NCI-H146 (cell line): ENCODE measurements at places on chromosomes 4 and X.

DNA sequence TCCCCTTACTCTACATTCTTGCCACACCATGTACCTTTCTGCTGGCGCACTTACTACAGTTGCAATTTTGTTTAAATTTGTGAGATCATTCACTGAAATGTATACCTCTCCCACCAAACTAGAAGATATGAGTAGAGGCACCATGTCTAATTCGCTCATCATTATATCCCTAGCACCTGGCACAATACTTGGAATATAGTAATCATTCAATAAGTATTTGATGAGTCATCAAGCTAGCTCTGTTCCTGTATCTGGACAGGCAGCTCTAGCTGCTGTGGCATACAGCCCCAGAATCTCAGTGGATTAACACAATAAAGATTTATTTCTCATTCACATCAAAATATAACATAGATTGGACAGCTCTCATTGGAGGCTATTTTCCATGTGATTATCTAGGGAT is 245.9 kb downstream of the IDS start:
- DNase-seq, result no peak

GRCh38 chrX:74242484-74243138 is 61.4 kb upstream of the ZCCHC13 start:
- DNase-seq, result no peak

DNA sequence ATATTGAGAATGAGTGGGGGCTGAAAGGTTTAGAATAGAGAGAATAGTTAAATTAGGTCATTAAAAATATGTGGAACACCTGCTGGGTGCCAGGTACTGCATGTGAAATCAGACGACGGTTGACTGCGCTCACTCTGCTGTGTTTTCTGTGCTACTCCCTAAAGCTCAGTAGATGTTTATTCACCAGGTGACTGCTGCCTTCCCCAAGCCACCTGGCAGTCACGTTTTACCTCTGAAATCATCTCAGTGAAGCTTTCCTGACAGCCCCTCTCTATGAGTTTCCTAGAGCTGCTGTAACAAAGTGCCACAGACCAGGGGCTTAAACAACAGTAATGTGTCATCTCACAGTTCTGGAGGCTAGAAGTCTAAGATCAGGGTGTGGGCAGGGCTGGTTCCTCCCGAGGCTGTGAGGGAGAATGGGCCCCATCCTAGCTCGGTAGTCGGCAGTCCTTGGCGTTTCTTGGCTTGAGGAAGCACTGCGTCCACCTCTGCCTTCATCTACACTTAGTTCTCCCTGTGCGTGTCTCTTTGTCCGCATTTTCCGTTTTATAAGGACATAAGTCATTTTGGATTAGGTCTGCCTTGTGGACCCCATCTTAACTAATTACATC is 25.3 kb downstream of the ADD1 start:
- DNase-seq, result peak; percentile 20

- no peak for DNase-seq
These were observed 40.6 kb upstream of the IL21 start for GRCh38 chr4:122661176-122662160.

DNA sequence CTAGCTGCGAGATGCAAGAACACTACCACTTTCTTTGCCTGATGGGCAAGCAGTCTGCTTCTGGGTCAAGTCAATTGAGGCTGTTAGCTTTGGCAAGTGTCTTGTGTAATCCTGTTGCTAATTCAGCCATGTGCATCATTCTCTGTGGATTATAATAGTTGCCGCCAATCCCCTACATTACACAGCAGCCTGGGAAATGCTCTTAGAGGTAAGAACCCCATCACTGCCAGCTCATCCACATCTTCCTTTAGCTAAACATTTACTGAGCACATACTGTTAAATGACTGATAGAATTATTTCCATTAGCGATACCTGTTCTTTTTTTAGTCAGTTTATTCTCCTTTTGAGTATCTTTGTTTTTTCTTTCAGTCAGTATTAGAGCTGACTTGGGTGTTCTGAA is 116.2 kb downstream of the CBR4 start:
- DNase-seq, result no peak

DNA sequence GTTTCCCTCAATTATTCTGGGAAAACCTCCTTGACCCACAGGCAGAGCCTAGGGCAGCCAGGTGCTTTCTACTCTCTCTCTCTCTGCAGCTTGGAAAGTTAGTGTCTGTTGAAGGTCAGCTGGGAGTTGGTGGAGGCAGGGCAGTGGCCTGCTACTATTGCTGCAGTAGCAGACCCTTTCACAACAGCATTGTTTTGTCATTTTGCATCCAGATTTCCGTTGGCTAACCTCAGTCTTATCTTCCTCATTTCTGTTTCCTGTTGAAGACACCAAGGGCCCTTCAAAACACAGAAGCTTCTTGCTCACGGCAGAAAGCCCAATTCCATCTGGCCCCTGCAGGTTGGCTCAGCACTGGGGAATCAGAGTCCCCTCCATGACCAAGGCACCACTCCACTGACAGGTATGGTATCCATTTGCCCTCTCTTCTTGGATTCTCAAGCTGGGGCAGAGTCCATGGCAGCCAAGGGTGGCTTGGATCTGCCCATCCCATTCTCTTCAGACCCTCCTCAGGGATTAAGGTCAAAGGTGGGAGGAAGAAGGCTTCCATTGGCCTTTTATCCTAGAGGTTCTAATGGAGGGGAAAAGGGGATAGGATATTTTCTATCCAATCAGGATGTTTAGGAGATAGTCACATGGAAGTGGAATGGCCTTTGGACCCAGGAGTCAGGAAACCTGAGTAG is 24.6 kb downstream of the VSIG4 start:
- no peak for DNase-seq

GRCh38 chrX:8755813-8756212 is 23.9 kb upstream of the ANOS1 start:
- no peak for DNase-seq

- DNase-seq, result no peak
These were observed 15.2 kb downstream of the ADRA2C start for GRCh38 chr4:3781193-3781886.

DNA sequence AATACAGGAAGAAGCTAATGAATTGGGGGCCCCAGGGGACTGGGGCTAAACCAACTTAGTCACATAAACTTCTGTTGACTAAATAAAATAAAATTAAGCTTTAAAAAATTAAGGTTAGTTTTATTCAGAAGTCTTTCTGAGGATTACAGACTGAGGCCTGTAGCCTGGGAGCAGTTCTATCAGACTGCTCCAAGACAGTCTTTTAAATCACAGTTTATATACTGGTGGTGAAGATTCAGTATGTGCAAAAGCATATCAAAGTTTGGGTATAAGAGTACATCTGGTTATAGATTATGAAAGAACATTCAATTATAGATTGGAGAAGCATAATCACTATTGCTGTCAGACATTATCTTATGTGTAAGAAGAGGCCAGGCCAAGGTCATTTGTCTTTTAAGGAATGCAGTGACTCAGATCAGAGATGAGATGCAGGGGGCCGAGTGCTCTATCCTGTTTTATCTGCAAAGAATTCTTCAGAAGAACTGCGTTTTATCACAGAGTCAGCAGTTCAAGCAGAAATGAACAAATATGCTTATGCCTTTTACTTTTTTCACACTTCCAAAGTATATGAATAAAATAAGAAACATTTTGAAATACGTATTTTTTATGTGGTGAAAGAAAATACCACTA is 109.4 kb downstream of the PDHA2 start:
- no peak for DNase-seq

DNA sequence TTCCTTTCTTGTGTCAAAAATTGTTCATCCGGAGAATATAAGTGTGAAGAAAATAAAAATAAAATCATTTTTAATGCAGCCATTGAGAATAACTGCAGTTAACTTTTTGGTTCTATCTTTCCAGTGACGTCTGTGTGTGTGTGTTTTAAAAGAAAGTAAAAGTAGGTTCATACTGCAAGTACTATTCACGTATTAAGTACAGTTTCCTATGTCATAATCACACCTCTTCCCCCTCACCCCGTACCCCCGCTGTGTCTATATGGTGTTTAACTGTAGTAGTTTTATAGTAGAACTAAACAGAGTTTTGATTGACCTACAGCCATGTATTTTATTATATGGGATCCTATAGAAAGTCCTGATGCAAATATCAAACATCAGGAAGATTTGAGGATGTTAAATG is 78.5 kb upstream of the CLCN4 start:
- no peak for DNase-seq

DNA sequence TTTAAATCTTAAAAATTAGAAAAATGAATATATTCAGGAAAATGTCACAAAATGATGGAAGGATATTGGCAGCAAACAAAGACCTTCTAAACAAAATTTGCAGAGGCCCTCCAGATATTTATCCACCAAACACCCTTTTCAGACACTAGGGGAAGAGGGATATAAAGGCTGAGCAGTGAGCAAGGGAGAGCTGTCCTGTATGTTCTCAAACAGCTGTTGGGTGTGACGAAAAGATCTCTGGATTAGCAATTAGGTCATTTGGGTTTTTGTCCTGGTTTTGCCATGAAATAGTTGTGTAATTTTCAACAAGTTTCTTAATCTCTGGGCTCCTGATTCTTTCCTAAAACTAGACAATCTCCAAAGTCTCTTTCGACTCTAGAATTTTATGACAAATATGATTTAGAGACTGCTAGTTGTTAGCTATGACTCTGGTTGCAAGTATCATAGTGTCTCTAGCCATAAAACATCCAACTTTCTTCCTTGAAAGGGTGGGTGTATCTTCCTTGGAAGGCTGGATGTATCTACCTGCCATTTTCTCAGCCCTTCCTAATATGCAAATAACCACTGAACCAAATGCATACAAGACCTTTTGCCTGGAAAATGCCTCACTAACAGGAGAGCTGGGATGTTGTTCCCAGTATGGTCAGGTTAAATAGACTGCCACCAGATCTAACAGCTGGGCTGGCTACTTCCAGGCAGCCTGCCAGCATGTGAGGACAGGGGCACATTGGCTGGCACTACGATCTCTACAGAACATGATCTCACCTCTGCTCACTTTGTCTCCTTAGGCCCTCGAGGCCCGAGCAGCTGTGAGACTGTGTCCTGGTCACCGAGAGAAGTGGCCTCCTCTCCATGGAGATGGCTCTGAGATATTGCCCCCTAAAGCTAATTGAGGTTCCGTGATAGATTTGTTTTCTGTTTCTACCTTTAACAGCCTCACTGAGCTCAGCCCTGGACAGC is 225.5 kb upstream of the JADE1 start:
- no peak for DNase-seq

DNA sequence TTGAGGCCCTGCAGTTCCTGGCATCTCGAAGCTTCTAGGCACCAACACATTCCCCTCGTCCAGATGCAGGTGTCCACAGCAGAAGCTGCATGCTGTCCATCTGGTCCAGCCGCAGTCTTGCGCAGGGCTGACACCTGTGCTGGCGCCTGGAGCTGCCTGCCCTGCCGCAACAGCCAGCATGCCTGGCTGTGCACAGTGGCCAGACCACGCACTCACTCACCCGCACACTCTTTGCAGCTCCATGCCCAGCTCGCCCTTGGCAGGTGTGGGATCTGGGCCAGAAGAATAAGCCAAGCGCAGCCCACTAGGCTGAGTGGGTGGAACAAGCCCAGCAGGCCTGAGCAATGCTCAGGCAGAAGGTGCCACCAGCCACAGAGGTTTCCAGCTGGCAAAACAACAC is 125.6 kb downstream of the PARM1 start:
- no peak for DNase-seq

GRCh38 chrX:130704053-130705038 is 198.7 kb downstream of the ENOX2 start:
- DNase-seq, result no peak

DNA sequence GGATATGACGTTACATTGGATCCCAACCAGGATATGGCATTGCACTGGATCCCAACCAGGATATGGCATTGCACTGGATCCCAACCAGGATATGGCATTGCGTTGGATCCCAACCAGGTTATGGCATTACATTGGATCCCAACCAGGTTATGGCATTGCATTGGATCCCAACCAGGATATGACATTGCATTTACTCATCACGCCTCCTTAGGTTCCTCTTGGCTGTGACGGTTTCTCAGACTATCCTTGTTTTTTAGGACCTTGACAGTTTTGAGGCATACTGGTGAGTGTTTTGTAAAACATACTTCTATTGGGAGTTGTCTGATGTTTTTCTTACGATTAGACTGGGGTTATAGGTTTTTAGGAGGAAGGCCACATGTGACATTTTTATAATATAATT is 5.4 kb upstream of the ACSL1 start:
- no peak for DNase-seq

GRCh38 chr4:10639664-10640063 is 44.9 kb downstream of the CLNK start:
- DNase-seq, result no peak

GRCh38 chr4:14583752-14584151 is 418.5 kb upstream of the CPEB2 start:
- no peak for DNase-seq

- DNase-seq, result no peak
These were observed 10.2 kb upstream of the STBD1 start for GRCh38 chr4:76296286-76296820.

DNA sequence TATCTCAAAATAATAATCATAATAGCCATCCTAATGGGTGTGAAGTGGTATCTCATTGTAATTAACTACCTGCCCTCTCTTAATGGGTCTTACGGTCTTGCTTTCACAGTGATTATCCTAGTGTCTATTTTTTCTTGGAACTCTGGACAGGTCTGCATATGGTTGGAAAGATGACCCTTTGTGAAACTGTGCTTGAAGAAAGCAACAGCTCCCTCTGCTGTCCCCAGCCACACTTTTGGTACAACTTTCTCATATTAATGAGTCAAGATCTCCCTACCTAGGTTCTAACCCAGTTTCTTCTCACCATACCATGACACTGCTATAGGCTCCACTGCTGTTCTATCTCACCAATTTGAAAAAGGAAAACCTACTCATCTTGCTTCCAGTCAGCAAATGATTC is 2.4 kb downstream of the TFDP3 start:
- DNase-seq, result peak; percentile 2

DNA sequence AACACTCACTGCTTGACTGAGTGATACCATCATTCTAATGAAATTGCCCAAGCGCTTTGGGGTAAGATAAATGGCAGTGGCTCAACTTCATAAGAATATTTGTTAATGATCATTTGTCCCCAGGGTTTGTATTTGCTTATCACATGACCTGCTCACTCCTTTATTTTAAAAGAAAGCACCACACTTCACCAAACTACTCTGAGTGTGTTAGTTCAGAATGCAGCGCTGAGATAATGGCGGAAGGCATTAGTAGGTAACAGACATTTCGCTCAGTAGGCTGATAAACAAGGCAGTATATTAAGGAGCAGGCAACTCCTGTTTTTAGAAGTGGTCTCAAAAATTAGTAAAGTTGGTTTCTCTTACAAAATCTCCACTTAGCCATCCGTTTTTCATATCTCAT is 1.6 kb downstream of the SNX25 start:
- DNase-seq, result no peak

DNA sequence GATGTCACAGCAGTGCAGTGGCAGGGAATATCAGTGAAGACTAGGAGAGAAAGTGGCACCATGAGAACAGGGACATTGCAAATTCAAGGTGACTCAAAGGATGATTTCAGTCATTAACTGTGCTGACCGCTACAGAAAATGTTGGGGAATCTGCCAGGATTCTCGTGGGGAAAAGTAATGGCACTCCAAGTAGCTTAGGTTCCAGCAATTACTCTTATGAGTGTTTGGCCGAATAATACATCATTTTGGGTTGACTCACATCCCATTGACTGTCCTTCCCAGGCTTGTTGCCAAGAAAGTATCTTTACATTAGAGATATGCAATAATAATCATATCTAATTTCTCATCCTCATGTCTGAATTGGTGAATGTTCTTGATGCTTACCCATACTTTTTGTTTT is 1411.1 kb upstream of the PCDH7 start:
- no peak for DNase-seq

GRCh38 chr4:87806520-87806919 is 7.2 kb downstream of the IBSP start:
- no peak for DNase-seq
